ENCODE measurements at places on chromosomes 13 and 19.

DNA sequence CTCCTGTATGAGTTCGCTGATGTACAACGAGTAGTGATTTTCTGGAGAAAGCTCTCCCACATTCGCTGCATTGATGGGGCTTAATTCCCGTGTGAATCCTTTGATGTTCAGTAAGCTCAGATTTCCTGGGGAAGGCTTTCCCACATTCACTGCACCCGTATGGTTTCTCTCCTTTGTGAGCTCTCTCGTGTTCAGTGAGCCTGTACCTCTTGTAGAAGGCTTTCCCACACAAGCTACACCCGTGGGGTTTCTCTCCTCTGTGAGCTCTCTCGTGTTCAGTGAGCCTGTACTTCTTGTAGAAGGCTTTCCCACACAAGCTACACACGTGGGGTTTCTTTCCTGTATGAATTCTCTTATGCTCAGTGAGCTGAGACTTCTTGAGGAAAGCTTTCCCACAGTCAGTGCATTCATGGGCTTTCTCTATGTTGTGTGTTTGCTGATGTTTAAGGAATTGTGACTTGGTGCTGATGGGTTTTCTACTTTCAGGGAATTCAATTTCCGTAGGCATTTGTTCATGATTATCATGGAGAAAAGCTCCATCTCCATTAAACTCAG, 3.5 kb upstream of the ZNF577 start:
- peaks cover 6% of the 10 kb centered on the region for H3K4me1 ChIP-seq
- peaks cover 43% of the 10 kb centered on the region for H3K36me3 ChIP-seq
- no peak for DNase-seq

- H3K4me1 ChIP-seq: no peaks in the 10 kb centered on the region
- H3K27me3 ChIP-seq: no peaks in the 10 kb centered on the region
- H3K27ac ChIP-seq: no peak overlapping the region
- DNase-seq: no peak
- H3K36me3 ChIP-seq: no peaks in the 10 kb centered on the region
- no peak overlapping the region for H3K4me3 ChIP-seq
Measured at GRCh38 chr19:33497131-33497777, 24.3 kb downstream of the PEPD start.

GRCh38 chr19:3481241-3482090, 1.1 kb upstream of the SMIM24 start:
- H3K36me3 ChIP-seq: no peaks in the 10 kb centered on the region
- no peak overlapping the region for H3K27ac ChIP-seq
- no peak overlapping the region for H3K4me3 ChIP-seq
- H3K4me1 ChIP-seq: no peaks in the 10 kb centered on the region
- H3K27me3 ChIP-seq: peaks cover 17% of the 10 kb centered on the region

DNA sequence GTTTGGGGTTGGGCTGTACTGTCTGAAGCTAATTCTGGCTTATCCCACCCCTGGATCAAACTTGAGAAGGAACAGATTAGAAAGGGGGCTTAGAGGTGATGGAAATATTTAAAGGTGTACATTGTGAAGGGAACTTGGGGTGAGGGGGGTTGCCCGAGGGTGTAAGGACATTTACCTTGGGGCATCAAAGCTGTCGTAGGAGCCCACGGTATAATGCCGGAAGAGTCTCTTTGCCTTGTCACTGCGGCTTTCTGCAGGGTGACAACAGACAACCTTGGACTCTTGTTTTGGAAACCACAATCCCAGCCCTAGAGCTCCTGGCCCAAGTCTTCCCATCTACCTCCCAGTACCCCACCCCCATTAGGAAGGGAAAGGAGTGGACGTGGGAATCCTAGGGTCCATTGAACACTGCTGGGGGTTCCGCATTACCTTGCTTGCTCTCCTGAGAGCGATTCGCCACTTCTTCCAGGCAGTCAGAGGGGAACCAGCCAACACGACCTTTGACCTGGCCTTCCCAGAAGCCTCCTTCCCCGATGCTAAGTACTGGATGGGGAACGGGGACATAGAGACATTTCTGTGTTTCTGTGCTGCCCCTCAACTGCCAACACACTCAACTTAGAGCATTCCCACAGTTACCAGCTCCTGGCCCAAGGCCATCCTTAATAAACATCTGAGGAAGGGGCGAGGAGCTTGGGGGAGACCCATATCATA, 22.0 kb downstream of the SHANK1 start:
- no peaks in the 10 kb centered on the region for H3K4me1 ChIP-seq
- H3K36me3 ChIP-seq: no peaks in the 10 kb centered on the region
- H3K27me3 ChIP-seq: no peaks in the 10 kb centered on the region
- H3K4me3 ChIP-seq: no peak overlapping the region
- no peak overlapping the region for H3K27ac ChIP-seq

- H3K4me1 ChIP-seq: no peaks in the 10 kb centered on the region
- H3K36me3 ChIP-seq: no peaks in the 10 kb centered on the region
- DNase-seq: no peak
- H3K27me3 ChIP-seq: no peaks in the 10 kb centered on the region
Measured at GRCh38 chr13:42360046-42360574, 88.2 kb downstream of the AKAP11 start.

DNA sequence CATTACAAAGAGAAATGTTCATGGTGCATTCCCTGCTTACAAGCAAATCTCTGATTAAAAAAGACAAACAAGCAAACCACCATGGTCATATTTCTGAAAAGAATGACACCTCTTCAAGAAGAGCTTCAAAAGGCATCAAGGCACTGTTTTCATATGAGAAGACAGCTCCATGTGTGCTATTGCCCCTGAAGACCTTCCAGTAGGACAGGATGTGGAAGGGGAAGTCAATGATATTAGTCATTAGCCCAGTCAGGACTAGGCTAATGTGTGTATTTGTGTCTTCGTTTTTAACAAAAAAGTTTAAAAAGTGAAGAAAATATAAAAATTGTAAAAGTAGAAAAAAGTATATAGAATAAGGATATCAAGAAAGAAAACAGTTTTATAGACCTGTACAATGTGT, 534.7 kb upstream of the ARGLU1 start:
- no peak overlapping the region for H3K27ac ChIP-seq
- DNase-seq: no peak
- no peaks in the 10 kb centered on the region for H3K36me3 ChIP-seq
- no peaks in the 10 kb centered on the region for H3K27me3 ChIP-seq
- H3K4me3 ChIP-seq: no peak overlapping the region

DNA sequence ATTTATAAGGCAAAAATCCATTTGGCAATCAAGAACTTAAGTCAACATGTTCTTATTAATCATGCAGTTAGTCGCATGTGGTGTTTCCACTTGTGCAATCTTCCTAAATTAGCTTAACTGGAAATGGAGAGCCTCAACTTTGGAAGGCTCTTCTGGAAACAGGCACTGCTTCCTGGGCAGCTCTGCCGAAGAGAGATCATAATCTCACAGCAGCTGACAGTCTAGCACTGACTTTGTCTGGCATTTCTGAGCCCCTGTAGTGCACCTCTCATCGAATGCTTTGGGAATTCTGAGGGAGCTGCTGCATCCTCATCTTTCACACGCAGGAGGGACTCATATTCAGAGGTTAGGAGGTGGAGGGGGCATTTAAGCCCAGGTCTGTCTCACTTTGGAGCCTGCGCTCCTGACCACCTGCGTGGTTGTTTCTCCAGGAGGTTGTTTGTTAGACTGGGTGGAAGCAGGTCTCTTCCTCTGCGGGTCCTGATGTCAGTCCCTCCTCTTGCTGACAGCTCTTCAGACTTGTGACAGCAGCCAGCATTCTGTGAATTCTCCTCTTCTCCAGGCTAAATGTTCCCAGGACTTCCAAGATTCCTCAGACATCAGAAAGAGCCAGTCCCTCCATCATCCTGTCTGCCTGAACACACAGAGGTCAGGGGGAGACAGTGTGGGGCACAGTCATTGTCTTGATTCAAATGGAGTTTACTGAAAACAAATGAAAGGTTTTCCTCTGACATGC, 100.4 kb upstream of the GJB6 start:
- no peaks in the 10 kb centered on the region for H3K4me1 ChIP-seq
- H3K27me3 ChIP-seq: no peaks in the 10 kb centered on the region
- no peak for DNase-seq
- no peaks in the 10 kb centered on the region for H3K36me3 ChIP-seq
- no peak overlapping the region for H3K4me3 ChIP-seq
- no peak overlapping the region for H3K27ac ChIP-seq

- no peak for DNase-seq
- H3K27me3 ChIP-seq: no peaks in the 10 kb centered on the region
- H3K4me3 ChIP-seq: no peak overlapping the region
- no peak overlapping the region for H3K27ac ChIP-seq
- no peaks in the 10 kb centered on the region for H3K4me1 ChIP-seq
Measured at GRCh38 chr13:31965361-31966066, 66.1 kb upstream of the FRY start.

- H3K4me3 ChIP-seq: no peak overlapping the region
- no peak overlapping the region for H3K27ac ChIP-seq
- no peak for DNase-seq
- no peaks in the 10 kb centered on the region for H3K4me1 ChIP-seq
- no peaks in the 10 kb centered on the region for H3K27me3 ChIP-seq
Measured at GRCh38 chr19:32910874-32911273, 41.3 kb upstream of the SLC7A9 start.

DNA sequence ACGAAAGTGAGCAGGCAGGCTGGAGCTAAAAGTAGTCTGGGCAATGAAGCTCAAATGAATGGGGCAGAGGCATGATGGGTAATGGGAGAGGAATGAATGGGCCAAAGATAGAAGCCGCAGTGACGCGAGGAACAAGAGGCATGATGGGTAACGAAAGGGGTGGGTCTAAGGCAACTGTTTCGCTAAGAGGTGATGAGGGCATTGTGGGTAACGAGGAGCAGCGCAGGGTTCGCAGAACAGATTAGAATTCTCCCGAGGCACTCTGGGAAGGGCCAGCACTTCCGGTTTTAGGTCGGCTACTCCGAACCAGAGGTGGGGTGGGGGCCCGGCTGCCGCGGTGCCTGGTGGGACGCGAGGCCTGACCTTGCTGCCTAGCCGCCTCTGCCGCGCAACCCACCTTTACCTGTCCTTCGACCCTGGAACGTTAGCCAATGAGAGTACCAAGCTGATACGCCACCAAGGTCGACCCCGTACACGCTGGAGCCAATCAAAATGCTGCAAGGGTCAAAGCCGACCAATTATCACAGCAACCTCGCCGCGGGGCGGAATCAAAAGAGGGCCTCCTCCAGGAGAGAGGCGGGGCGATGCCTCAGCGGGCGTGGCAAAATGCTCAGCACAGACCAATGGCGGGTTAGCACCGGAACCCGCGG, 563 bp upstream of the TOMM40 start:
- peak overlapping the region; percentile 94 for H3K27ac ChIP-seq
- peak overlapping the region; percentile 71 for H3K4me3 ChIP-seq
- peaks cover 7% of the 10 kb centered on the region for H3K36me3 ChIP-seq
- no peaks in the 10 kb centered on the region for H3K27me3 ChIP-seq

- H3K27me3 ChIP-seq: no peaks in the 10 kb centered on the region
- no peak for DNase-seq
- H3K4me3 ChIP-seq: no peak overlapping the region
- H3K27ac ChIP-seq: peak overlapping the region; percentile 91
Measured at GRCh38 chr19:5693195-5694166, 3.4 kb downstream of the RPL36 start.
